ENCODE measurements at places on chromosomes 2 and 18. TPM values are rescaled to one million over a fixed set of nuclear protein-coding genes. Genes with fewer than 3 reads are reported as not detected.

RPE gene
- 39.9 TPM for total RNA-seq

DNA sequence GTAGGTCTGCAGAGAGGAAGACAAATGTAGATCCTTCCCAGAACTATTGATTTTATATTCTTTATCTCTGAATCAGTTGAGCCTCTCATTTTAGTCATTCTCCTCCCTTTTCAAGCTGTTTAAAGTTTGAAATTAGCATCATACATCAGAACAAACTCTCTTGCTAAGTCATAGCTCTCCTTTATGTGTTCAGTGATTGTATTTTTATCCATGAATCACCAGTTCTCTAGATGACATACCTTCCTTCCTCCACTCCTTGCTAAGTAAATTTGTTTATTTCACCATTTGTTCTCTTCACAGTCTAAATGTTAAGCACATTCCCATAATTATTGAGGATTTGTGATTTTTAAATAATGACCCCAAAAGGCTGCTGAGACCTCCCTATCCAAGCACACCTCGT, 63.5 kb upstream of the RAPGEF4 start:
- H3K27ac ChIP-seq = no peak overlapping the region
- H3K4me3 ChIP-seq = no peak overlapping the region
- no peak for DNase-seq

- no peaks in the 10 kb centered on the region for H3K4me1 ChIP-seq
- DNase-seq = no peak
- no peak overlapping the region for H3K27ac ChIP-seq
- H3K36me3 ChIP-seq = no peaks in the 10 kb centered on the region
- no peaks in the 10 kb centered on the region for H3K27me3 ChIP-seq
- H3K4me3 ChIP-seq = no peak overlapping the region
These were observed 69.0 kb upstream of the FAM110C start for GRCh38 chr2:115303-115702.

DLX1 gene
- total RNA-seq = not detected

- H3K4me1 ChIP-seq = no peaks in the 10 kb centered on the region
- H3K36me3 ChIP-seq = no peaks in the 10 kb centered on the region
- no peak for DNase-seq
- H3K4me3 ChIP-seq = no peak overlapping the region
- no peaks in the 10 kb centered on the region for H3K27me3 ChIP-seq
These were observed 118.2 kb upstream of the NOL4 start for GRCh38 chr18:34342960-34343359.

NEUROD1 gene
- not detected for total RNA-seq

- no peaks in the 10 kb centered on the region for H3K27me3 ChIP-seq
- DNase-seq = no peak
- H3K36me3 ChIP-seq = peaks cover 37% of the 10 kb centered on the region
These were observed 21.8 kb upstream of the KCNJ13 start for GRCh38 chr2:232798187-232798586.

DNA sequence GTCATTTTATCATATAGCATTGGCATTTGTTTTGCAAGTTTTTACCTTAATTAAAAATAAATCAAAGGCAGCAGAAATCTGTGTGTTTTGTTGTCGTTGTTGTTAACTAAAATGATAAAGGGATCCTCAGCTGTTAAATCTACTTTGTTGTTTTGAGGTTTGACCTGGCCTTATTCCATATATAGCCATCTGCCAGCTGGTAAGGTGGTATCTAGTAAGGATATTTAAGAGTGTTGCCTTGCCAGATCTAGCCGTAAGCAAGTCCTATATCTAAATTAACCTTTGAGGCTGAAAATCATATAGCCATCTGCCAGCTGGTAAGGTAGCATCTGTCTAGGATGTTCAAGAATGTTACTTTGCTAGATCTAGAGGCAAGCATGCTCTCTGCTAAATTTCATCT, 56.6 kb downstream of the BMPR2 start:
- no peak for DNase-seq
- no peaks in the 10 kb centered on the region for H3K4me1 ChIP-seq
- H3K4me3 ChIP-seq = no peak overlapping the region
- no peaks in the 10 kb centered on the region for H3K27me3 ChIP-seq
- no peak overlapping the region for H3K27ac ChIP-seq
- H3K36me3 ChIP-seq = no peaks in the 10 kb centered on the region

GRCh38 chr2:128290356-128290755, 28.3 kb downstream of the HS6ST1 start:
- no peak overlapping the region for H3K27ac ChIP-seq
- no peak overlapping the region for H3K4me3 ChIP-seq
- no peaks in the 10 kb centered on the region for H3K27me3 ChIP-seq

DNA sequence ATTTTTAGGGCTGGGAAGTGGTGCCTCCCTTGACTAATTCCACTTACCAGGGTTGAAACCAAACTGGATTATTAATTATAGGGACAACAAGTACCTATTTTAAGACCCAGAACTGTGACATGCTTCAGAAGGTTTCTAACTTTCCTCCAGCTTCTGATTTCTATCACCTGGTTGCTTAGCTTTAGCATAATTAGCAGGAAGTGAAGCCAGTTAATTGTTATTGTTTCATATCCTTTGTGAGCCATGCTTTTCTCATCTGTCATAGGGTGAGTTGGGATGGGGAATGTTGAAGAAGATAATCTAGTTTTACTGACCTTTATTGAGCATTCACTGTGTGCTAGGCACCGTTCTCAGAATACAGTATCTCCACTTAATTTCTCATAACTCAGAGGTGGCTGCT, 3.2 kb downstream of the YPEL5 start:
- no peak overlapping the region for H3K4me3 ChIP-seq
- H3K36me3 ChIP-seq = no peaks in the 10 kb centered on the region
- peaks cover 73% of the 10 kb centered on the region for H3K4me1 ChIP-seq

DNA sequence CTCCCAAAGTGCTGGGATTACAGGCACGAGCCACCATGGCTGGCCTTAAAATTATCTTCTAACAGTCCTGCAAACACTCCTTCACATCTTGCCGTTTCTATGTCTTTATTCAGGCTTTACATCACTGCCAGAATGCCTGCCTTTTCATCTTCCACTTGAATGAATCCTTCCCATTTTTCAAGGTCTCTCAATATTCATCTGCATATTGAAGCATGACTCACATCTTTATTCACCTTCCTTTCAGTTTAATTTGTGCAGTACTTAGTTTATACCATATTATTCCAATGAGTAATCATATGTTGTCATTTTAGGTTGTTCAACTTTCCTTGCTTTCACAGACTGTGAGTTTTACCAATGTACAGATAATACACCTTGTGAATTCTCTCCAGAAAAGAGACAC, 510.1 kb upstream of the PIK3C3 start:
- no peaks in the 10 kb centered on the region for H3K27me3 ChIP-seq
- H3K4me3 ChIP-seq = no peak overlapping the region
- H3K27ac ChIP-seq = no peak overlapping the region
- H3K36me3 ChIP-seq = no peaks in the 10 kb centered on the region
- no peaks in the 10 kb centered on the region for H3K4me1 ChIP-seq

UGT1A1 gene
- not detected for total RNA-seq
